Effector CD4-positive, alpha-beta T cell (primary cell): ENCODE measurements at places on chromosomes 13 and 19.

DNA sequence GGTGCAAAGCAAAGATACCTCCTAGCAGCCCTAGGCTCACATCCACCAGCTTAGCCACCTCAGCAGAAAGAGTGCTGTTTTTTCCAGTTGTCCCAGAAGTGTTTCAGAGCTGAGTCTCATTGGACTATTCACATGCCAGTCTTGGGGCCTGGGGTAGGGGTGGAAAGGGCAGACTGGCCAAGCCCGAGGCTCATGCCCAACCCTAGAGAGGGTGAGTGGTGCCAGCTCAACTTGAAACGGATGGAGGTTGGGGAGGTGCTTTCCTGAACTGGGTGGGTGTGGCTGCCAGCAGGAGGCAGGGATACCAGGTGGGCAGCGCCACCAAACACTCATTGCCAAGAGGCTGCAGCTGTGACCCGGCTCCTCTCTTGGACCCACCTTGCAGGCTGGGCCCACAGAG lies 116.9 kb downstream of the DPF1 start:
- DNase-seq = no peak

DNA sequence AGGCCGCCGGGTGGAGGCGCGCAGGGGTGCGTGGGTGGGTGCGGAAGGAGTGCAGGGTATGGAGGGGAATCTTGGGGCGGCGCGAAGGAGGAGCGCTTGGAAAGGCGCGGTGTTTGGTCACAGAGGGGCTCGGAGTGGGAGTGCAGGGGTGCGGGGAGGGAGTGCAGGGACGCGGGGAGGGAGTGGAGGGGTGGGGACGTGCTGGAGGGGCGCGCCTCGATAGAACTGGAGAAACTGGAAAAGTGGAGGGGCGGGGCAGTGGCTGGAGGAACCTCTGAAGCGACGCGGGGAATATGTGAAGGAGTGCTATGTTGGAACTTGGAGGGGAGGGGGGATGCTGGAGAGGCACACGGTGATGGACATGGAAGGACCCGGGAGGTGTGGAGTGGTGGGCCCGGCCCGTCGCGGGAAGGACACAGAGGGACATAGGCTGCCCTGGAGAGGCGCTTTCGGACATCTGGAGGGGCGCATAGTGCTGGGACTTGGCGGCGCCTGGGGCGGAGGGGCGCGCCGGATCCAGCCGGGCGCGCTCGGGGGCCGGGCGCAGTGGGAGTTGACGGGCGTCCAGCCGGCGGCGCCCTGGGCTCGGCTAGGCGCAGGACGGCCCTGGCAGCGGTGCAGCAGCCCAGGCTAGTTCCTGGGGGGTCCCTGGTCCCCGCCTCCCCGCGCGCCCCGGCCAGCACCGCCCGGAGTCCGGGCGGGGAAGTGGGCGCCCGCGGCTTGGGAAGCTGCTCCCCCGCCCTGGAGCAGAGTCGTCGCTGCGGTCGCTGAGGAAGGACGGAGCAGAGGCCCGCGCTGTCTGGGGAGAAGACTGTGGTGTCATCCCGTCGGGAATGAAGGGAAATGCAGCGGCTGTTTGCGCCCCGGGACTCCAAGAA lies 20.8 kb upstream of the SGCG start:
- no peak for DNase-seq

GRCh38 chr13:112244495-112245177 lies 131.5 kb upstream of the SPACA7 start:
- no peak for DNase-seq

DNA sequence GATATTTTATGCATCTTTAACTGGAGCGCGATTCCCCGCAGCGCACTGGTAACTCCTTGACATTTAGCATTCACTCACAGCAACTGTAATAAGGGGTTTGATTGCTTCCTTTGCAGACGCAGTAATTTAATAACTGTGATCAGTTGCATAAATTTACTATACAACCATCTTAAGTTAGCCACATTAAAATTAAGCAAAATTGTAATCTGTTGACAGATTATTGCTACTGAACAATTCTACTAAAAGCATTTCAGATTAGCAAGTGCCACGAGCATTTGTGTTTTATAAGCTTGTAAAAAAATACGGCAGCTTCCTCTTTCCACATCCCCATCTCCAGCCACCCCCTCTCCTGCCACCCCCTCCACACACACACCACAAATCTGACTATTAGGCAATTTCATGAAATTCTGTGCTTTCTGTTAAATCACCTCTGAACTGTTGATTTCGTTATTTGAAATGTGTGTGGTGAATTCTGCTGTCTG lies 44.4 kb downstream of the TSHZ3 start:
- DNase-seq = no peak

DNA sequence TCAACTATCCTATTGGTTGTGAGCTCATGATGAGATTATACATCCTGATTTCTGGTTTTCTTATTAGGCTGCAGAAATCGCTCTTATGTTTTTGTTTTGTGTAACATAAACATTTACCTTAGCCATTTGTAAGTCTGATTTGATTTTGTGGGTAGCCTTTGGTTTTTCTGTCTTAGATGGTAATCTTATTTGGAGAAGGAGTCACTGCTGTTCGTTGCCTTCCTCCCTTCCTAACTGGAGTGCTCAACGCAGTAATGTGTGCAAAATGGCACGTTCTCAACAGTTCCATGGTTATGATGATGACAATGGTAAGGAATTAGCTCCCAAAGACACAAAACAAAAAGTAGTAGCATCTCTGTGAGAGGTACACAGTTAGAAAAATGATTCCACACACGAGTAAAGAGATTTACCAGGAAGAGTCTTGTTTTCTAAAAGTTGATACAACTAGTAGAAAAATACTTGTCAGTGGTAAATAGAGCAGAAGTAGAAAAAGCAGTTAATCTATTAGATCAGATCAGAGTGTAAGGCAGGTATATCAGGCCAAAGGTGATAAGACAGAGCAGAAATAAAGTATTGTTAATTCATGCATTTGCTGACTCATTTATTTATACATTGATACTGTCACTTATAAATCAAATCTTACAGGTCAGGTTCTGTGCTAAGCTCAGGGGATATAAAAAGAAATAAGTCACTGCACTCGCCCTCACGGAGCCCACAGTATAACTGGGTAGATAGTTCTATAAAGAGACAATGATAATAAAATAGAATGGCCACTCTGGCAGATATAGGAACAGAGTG lies 270.0 kb downstream of the NALCN start:
- DNase-seq = no peak

GRCh38 chr19:38675611-38676010 lies 28.2 kb downstream of the ACTN4 start:
- no peak for DNase-seq

DNA sequence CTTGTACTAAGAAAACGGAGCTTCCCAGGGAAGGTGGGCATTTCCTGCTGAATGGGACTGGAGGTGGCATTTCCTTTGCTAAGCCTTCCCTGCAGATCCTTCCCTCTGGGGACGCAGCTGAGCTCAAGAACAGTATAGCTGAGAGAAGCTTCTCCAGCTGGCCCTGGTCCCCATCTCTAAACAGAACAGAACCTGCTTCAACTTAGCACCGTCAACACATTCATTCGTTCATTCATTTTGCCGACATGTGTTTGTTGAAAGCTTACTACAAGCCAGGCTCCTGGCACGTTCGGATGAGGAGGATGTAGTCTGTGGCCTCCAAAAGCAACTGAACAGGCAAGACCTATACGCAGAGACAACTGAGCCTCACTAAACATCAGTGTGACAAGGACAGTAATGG lies 36.6 kb upstream of the PEPD start:
- no peak for DNase-seq

DNA sequence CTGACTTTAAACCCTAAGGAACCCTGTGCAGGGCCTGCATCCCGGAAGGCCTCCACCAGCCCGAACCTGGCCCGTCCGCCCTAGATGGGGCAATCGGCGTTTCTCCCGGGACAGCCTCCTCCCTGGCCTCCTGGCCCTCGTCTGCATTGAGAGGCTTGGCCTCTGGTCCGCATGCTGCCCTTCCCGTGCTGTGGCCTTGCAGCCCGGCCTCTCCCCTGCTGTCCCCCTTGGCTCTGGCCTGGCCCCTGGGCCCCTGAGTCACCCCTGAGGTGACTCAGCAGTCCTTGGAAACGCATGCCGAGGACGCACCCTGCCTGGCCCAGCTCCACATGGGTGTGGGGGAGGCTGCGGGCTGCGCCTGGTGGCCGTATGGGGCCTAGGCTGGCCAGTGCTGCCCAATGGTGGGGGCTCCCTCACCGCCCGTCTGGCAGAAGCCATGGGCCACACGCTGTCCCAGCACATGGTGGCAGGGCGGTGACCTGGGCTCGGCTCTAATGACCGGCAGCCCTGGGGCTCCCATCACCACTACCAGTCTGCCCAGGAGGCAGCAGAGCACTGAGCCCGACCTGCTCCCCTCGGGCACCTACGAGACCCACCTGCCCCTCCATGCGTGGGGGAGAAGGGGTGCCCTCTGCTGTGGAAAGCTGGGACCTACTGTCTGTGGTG lies 25.7 kb downstream of the SH3GL1 start:
- no peak for DNase-seq

GRCh38 chr13:40968416-40969000 lies 50.6 kb downstream of the ELF1 start:
- no peak for DNase-seq

- no peak for DNase-seq
Observed at GRCh38 chr13:112583592-112584277, 4.2 kb downstream of the TUBGCP3 start.

- DNase-seq = no peak
Observed at GRCh38 chr19:14409146-14410023, 9.8 kb downstream of the DDX39A start.

DNA sequence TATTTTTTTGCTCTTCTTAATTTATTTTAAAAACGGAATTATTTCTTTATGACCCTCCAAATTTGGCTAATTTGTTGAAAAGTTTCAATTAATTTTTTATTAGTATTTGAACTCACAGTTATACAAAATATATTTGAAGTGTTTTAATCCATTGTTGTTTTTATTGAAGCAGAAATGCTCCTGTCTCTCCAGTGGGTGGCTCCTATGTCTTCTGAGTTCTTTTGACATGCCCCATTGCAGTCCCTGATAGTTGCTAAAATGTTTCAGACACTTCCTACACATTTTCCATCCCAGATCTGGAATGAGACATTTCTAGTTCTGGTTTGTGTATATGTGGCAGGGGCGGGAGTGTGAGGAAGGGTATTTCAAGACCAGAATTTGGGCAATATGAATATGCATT lies 579.4 kb upstream of the PRR20A start:
- DNase-seq = no peak

GRCh38 chr19:52139252-52140031 lies at the start of gene ZNF616:
ZNF616 (minus strand) TSS chr19:52139938; CDS start chr19:52130512, 9,426 bp downstream.
- DNase-seq = peak; percentile 94

GRCh38 chr13:79742923-79743322 lies 262.0 kb downstream of the NDFIP2 start:
- no peak for DNase-seq

- DNase-seq = no peak
Observed at GRCh38 chr13:30126903-30127428, 180.4 kb downstream of the KATNAL1 start.

- peak; percentile 14 for DNase-seq
Observed at GRCh38 chr19:55080121-55080967, 4.7 kb downstream of the EPS8L1 start.

DNA sequence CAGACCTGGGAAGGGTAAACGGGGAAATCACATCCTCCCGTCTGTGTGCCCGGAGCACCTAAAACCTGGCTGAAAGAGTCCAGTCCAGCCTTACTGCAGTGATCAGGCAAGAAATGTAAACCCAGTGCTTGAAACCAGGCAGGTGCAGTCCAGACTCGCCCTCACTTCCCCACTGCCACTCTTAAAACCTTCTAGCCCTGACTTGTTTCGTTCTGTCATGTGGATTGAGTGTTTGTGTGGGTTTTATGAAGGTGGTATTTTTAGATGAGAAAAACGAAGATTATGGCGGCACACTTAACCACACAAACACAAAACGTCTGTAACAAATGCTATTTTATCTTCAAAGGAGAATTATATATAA lies 839 bp upstream of the CKAP2 start:
- no peak for DNase-seq

DNA sequence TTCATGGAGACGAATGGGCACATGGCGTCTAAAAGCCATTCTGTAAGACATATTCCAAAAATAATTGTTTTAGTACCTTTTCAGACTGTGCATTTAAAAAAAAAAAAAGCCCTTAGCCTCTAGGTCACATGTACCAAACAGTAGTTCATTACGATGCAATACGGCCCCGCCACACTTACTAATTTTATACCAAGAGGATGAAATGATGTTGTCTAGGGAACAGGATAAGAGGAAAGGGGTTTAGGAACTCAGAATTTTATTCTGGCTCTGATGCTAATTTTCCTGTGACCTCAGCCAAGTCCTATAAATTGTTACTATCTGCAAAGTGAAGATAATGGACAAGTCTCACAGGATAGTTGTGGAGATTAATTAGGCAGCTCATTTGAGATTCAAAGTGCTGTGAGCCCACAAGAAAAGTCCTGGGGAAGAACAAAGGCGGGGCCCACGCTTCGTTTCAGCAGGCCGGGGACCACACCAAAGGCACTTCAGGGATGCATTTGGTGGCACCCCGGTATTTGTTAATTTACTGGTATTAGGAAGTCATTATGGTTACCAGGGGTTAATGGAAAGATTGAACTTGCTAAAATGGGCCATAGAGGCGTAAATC lies 511.1 kb downstream of the IRS2 start:
- DNase-seq = no peak

GRCh38 chr19:4456843-4457653 lies 546 bp downstream of the UBXN6 start:
- DNase-seq = peak; percentile 44

DNA sequence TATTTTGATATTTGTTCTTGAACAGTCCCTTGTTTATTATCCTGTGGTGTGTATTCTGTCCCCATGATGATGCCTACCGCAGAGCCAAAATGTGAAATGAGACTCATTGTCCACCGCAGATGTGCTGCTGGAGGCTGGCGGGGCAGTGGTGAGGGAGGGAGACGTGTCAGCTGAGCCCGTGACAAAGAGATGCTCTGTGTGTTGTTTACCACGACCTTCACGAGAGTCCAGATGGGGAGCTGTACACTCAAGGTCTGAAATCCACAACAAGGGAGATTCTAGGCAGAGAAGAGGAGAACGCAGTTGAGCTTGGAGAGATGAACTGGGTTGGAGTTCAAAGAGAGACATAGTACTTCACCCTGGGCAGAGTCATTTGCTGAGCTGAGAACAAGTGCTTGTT lies 20.8 kb upstream of the AMER2 start:
- DNase-seq = no peak

DNA sequence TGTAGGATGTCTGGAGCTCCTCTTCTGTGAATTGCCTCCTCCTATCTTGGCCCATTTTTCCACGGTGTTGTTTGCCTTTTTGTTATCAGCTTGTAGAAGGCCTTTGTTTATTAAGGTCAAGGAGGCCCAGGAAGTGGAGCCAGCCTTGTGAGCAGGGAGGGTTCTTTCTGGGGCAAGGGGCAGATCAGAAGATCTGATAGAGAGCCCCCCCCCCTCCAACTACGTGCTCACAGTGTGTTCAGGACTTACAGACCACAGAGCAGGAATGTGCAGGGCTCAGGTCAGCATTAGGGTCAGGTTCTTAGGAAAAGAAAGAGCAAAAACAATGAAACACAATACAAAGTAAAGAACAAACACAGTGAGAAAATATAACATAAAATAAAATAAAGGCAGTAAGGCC lies 59.4 kb downstream of the CCNE1 start:
- DNase-seq = no peak

GRCh38 chr13:85527316-85527715 lies 271.9 kb downstream of the SLITRK6 start:
- DNase-seq = no peak

- no peak for DNase-seq
Observed at GRCh38 chr13:20608438-20609020, 41.6 kb downstream of the IFT88 start.

- no peak for DNase-seq
Observed at GRCh38 chr19:3459089-3459881, 21.0 kb downstream of the SMIM24 start.

- DNase-seq = no peak
Observed at GRCh38 chr19:44579663-44580365, 33.5 kb upstream of the IGSF23 start.
